Left renal pelvis (tissue), 4 donors: ENCODE measurements at places on chromosomes 1 and 21. TPM values are rescaled to one million over a fixed set of nuclear protein-coding genes. Genes with fewer than 3 reads are reported as not detected.

The CFHR1 gene
- polyA plus RNA-seq: 3.7 TPM

The CASQ2 gene
- 0.82 TPM for polyA plus RNA-seq

GRCh38 chr1:21939650-21940374 is 2.7 kb upstream of the HSPG2 start:
- DNase-seq: no peak

GRCh38 chr1:164928232-164928812 is 369.3 kb downstream of the PBX1 start:
- DNase-seq: no peak

DNA sequence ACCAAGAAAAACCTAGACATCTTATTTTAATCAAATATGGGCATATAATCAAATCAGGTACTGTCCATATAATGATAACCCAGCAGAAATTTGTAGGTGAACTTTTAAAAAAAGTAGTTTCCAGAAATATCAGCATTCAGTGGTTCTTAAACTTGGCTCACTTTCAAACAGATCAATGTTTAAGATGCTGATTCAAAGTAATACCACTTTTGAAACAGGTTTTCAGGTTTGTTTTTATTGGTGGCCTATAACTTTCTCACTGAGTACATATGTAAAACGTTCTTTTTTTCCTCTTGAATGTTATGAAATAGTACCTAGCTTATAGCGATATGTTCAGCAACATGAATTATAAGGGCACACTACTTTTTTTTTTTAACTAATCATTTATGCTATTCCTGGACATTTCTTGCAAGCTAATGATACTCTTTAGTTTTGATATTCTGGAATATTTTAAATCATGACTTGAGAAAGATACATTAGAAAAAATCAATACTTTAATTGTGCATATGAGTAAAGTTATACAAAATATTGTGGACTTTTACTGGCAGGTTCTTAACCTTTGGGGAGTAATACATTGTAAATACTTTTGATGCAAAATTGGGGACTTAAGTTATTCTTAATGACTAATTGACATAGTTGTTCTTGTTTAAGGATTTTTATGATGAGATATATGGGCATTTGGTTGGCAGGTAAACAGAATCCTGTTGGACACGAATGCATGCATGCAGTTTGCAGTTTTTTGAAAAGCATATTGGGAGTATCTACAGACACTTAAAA is 3.0 kb downstream of the NFIA start:
- no peak for DNase-seq

DNA sequence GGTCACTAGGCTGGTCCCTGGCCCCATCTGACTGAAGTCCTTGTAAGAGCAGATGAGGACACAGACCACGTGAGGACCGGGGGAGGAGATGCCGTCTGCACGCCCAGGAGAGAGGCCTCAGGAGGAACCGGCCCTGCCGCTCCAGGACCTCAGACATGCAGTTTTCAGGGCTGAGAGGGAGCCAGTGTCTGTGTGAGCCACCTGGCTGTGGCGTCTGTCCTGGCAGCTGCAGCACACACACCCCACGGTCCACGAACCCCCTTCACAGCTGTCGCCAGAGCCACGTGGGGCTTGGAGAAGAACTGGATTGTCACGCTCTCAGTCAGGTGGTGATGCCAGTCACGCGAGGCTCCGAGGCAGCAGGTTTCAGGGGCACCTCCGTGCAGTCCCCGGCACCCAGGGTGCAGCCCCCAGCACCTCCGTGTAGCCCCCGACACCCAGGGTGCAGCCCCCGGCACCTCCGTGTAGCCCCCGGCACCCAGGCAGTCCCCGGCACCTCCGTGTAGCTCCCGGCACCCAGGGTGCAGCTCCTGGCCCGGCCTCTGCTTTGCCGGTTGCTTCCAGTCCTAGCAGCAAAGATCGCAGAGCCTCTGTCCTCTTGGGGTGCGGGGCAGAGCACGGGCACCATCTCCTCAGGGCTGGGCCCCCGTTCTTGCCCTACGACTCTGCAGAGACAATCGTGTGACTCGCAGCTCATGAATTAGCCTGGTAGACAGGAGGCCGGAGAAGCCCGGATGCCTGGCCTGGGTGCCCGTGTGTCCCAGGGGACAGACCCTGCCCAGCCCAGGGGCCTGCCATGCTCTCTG is 19.0 kb upstream of the SUMO3 start:
- no peak for DNase-seq
